Stimulated activated CD4-positive, alpha-beta T cell treated with anti-CD3 and anti-CD28 coated beads, Interleukin-15, amount 100 ng/mL, for 1 hour (primary cell): ENCODE measurements at places on chromosomes 2 and 18.

GRCh38 chr2:134489732-134490384, 228.9 kb downstream of the TMEM163 start:
- no peak for DNase-seq

GRCh38 chr18:459814-460593, 40.5 kb downstream of the COLEC12 start:
- no peak for DNase-seq

DNA sequence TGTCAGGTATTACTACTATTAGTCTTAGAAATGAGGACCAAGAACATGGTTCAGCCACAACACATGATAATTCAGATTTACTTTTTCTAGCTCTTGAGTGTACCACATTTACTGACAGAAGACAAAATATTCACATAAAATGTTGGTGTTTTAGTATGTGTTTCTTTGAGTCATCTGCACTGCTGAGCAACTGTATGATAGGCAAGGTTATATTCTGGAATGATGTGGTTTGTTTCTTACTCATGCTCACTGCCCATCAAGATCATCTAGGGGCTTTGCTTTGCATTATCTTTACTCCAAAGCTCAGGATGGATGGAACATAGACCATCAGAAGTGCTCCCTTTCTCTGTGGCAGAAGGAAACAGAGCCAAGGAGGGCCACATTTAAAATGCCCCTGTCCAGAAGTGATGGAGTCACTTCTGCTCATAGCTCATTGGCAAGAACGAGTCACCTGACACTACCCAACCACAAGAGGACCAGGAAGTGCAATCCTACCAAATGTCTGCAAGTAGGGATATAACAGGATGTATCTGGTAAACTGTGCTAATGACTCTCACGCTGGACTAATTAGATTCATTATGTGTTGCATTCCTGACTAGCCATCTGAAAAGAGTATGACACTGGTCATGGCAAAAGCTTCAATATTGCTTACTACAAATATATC, 81.5 kb downstream of the DIS3L2 start:
- DNase-seq: no peak

- no peak for DNase-seq
These were observed 224.1 kb downstream of the PHLPP1 start for GRCh38 chr18:62939433-62939832.
